ENCODE measurements at places on chromosomes 3 and 15.

GRCh38 chr15:63244976-63245645 is 32.3 kb upstream of the APH1B start:
- DNase-seq = no peak

DNA sequence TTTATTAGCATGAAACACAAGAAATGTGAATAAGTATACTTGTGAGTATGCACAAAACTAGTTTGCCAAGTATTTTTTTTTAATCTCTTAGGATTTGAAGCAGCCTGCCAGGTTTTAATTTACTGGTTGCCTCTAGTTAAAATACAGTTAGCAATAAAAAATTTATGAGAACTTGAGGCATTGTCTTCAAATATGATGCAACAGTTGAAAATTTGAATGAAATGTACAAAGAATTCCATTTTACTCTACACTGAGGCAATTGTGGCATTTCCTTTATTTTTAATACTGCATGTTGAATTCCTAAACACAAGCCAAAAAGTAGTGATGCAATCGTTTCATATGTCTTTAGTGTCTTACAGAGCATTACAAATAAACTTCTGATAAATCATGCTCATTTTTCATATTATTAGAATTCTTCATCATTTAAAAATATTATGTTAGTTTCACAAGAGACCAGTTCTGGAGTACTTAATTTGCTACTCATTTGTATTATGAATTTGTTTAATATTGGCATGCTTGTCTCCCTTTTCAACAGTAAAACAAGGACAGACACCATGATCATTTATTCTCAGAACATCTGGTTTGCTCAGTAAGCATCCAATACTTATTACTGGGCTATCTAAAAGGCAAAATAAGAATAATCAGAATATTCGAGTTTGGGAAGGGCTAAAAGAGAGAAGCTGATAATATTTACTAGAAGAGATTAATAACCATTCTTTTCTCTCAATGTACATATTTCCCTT is 124.8 kb upstream of the PTX3 start:
- no peak for DNase-seq

GRCh38 chr3:134707908-134708597 is 57.2 kb upstream of the KY start:
- no peak for DNase-seq

DNA sequence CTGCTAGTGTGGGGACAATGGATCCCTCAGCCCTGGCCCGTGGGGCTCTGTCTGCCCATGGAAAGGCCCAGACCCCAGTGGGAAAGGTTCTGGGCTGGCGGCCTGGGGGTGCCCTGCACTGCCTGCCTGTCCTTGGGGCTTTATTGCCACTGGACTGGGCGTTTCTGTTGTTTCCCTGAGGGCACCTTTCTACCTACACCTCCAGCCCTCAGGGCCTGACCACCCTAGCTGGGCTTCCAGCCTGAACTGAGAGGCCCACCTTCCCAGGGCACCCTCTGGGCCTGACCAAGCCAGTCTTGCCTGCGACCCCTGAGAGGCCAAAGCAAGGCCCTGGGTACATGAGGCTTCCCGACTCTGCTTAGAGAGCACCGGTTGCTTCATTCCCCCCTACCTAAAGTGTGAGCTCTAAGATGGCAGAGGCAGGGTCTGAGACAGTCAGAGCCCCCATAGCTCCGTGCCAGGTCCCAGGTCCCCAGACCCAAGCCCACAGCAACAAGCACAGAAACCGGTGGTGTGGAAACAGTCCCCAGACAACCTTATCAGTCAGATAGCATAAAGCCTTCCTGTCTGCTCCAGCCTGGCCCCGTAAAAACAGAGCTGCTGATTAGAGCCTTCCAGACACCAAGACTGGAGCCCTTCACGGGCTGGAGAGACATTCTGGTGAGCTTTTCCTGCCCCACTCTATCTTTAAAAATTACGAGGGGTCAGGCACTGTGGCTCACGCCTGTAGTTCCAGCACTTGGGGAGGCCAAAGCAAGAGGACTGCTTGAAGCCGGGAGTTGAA is 102.8 kb downstream of the CHSY1 start:
- DNase-seq = no peak

DNA sequence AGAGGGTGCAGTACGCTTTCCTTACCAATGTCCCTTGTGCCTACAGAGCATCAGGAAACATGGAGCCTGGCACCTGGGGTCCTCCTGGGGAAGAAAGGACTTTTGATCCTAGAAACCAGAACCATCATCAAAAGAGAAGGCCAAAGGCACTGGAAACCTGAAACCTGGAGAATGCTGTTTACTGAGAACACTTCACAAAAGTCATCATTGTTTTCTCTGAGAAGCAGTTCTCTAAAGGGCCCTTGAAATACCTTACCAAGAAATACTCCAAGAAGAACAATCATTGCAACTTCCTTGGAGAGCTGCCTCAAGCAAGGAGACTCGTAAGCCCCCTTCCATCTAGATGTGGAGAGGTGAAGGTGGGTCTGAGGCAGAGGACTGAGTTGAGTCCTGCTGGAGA is 66.0 kb downstream of the TLE3 start:
- no peak for DNase-seq

GRCh38 chr3:45498532-45498931 is 96.0 kb upstream of the LIMD1 start:
- DNase-seq = no peak

DNA sequence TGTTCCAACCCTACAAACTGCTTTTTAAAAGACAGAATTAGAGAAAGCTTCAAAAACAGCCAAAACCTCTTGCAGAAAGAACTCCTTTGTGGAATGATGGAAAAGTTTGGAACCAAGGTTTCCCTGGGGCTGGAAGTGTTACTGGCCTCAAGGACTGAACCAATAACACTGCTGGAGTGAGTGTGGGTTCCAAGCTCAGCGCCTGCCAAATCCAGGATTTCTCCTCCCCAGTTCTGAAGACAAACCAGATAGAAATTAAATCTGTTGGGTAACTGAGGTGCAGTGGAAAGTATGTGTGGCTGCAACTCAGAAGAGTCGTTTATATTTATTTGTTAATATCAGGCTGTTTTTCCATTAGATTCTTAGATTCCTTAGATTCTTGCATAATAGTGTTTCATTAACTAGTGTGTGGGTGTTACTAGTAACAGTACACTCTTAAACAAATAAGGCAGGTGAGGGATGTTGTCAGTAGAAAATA is 66.5 kb upstream of the FNDC3B start:
- no peak for DNase-seq

- DNase-seq = no peak
Observed at GRCh38 chr3:123324880-123325765, 123.4 kb downstream of the SEC22A start.

- no peak for DNase-seq
Observed at GRCh38 chr3:18618723-18619122, 193.6 kb upstream of the SATB1 start.

All from NCI-H1417 treated with DMSO at 0.1 percent for 48 hours (cell line).